ENCODE measurements at places on chromosomes 16 and 17. TPM values are rescaled to one million over a fixed set of nuclear protein-coding genes. Genes with fewer than 3 reads are reported as not detected.

The RASD1 gene
- 1.4 TPM for total RNA-seq

The STX1B gene
- total RNA-seq, result 1.7 TPM

The PYDC1 gene
- total RNA-seq, result not detected

The NRN1L gene
- 3.2 TPM for total RNA-seq

The DNASE1L2 gene
- 2.2 TPM for total RNA-seq

The SP6 gene
- total RNA-seq, result 0.29 TPM

The SBK1 gene
- total RNA-seq, result 16.5 TPM

- no peak for DNase-seq
These were observed 131.2 kb upstream of the NLRP1 start for GRCh38 chr17:5715478-5715877.

DNA sequence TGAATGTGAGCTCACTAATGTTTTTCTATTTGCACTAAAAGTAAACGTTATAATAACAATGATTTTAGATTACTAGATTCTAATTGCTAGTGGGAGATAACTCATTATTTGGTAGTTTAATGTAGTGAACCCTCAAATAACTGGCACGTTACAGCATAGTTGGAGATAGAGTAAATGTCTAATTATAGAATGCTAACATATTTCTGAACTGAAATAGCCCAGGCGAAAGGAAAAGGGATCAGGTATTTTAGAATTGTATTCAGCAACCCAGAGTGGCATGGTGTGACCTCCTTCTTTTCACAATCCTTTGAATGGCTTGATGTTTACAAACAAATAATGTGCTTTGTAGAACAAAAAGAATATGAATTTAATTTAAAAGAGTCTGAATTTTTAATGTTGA, 1221.2 kb downstream of the CDH8 start:
- no peak for DNase-seq

DNA sequence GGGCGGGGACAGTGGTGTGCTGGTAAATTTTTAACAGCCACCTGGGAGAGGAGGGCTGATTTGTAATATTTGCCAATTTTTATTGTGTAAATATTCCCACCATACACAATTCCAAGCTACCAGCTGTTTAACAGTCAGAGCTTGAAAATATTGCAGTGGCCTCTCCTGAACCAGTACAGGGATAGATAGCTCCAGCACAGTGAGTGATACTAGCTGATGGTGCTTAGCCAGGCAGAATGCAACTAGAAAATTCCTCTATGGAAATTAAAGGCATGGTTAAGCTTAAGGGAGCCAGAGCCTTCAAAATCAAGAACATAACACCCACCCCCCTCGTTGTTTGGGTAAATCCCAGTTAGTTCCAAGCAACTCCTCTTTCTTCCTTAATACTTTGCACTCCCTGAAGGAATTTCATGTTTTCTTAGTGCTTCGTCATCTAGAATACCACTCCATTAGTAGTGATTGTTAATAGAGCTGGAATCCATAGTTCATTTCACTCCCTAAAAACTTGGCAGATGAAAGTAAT, 96.6 kb downstream of the CYB561 start:
- DNase-seq, result no peak

GRCh38 chr17:64336760-64337413, 53.8 kb downstream of the PECAM1 start:
- no peak for DNase-seq

DNA sequence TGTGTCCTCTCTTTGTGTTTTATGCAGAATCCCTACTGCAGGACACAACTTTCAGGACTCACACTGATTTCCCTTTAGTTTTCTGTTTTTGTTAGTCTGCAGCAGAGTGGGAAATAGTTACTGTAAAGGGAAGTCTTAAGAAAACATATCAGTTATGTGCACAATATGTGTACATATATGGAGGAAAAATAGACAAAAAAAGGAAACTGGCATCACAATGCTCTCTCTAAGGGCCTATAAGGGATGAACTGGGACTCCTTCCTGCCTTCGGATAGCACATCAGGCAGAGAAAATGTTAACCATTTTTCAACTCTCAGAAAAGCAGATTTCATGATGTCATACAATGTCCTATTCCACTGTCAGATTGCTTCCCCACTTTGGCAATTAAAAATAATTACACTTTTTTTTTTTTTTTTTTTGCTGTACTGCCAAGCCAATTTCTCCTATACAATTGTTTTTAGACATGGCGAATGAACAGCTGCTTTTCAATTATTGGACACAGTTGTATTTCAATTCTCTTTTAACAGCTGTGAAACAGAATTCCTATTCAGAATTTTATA, 112.5 kb upstream of the KCNJ16 start:
- DNase-seq, result no peak
